ENCODE measurements at places on chromosomes 5 and 9.

DNA sequence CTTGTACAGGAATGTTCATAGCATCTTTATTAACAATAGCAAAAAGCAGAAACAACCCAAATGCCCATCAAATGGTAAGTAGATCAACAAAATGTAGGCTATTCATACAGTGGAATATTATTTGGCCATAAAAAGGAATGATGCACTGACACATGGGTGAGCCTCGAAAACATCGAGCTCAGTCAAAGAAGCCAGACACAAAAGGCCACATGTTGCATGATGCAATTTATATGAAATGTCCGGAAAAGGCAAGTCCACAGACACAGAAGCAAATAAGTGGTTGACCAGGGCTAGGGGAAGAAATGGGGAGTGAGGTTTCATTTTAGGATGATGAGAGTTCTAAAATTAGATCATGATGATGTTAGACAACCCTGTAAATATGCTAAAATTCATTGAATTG lies 16.5 kb upstream of the SLC2A8 start:
- no peak for DNase-seq

DNA sequence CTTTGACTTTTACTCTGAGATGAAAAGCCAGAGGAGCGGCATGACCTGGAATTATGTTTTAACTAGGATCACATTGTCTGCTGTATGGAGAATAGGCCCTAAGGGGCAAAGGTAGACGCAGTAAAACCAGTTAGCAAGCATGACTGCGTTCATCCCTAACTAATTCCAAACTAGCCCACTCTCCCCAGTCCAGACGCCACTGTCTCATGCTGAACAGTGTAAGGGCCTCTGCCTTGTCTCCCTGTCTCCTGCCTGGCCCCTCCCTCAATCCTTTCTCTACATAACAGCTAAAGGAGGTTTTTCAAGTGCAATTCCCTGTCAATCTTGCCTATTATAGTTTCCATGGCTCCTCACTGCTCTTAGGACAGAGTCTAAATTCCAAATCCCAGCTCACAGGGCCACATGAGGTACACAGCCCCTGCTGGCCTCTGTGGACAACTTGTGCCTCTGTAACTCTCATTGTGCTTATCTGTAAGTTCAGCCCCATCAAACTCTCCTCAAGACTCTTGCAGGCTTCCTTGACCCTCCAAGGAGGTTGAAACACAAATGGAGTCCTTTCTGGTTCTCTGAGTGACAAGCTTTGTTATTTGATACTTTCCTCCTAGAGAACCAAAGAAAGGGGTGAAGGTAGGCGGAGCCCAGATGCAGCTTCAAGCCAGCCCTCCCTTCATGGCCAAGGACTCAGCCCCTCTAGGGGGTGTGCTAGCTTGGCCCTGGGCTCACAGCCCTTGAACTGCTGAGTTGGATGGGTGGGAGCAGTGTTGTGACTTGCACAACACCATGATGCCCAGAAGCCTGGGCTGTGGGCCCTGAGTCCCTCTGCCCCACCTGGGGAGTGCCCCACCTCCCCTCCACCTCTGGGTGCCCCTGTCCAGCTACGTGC lies 16.0 kb upstream of the SLC22A4 start:
- DNase-seq: no peak

DNA sequence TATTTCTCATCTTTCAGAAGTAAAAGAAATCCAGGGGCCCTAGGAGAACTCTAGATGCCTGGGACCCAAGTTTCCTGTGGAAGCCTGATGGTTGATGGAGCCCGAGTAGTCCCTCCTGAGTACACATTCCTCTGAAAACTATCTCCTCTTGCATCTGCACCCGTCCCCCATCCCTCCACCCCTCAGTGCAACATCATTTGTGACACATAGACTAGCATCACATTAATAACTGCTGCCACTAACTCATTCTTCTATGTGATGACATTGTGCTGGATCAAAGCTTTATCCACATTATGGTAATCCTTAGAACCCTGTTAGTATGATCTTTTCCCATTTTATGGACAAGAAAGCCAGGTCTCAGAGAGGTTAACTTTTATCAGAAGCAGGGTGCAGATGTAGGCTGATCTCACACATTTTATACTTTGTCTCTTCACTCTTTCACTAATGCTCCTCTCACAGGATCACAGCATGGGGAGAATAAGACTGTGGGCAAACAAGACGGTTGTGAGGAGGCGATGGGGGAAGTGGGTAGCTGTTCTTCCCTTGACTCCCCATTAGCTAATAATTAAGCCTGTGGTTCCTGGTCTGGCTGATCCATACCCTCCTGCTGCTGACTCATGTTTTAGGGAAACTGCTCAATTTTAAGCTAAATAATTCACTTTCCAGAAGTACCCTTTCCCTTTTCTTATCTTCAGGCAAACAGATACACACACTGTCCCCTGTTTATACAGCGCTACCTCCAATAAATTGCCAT lies 3.9 kb upstream of the HK3 start:
- DNase-seq: no peak

- DNase-seq: peak; percentile 3
These were observed 231.4 kb downstream of the NR2F1-AS1 start for GRCh38 chr5:93349613-93350012.

DNA sequence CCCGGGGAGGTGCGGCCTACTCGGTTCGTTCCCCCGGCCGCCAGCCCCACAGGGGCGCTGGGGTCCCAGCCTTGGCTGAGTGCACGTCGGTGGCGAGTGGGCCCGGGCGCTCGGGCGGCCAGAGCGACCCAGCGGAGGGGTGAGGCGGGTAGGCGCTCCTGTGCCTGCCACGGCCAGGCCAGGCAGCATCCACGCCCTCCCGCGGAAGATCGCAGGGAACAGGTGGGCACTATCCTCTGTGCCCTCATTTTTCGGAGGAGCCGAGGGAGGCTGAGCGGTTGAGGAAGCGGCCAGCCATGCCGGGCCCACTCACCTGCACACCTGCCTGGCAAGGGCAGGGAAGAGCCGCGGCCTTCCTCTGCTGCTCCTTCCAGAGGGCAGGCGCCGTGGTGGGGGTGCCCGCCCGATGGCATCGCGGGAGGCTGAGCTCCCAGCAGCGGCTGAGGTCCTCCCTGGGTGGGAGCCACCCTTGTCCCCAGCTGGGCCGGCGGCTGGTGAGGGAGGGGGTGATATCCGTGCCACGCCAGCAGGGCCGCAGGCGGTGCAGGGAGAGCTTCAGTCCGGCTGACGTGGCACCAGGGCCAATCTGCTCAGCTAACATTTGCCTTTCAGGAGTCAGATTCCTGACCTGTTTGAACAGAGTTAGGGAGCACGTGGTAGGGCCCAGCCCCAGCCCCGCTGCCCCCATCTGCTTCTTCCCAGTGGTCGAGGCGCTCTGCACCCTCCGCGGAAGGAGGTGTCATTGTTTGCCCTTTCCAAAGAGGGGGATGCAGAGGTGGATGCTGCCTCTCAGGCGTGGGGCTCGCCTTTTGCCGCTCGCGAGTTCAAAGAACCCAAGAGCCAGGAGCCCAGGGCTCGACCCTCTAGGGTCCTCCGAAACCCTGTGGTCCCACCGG lies 1.6 kb upstream of the SEC16A start:
- no peak for DNase-seq

DNA sequence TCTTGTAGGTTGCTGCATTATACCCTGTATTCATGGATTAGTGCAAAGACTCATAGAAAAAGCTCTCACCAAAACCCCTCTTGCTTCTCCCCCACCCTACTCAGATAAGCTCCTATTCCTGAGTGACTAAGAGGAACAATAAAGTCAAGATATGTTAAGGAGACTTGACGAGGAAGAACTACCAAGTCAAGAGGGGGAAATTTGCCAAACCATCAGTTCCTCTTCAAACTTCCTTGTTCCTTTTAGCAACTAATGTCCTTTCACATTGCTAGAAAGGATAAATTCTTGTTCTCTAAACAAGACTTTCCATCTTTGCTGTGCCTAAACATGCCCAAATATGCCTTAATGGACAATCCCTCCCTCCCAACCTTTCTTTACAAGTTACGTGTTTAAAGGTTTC lies 27.0 kb downstream of the CNOT8 start:
- DNase-seq: no peak

DNA sequence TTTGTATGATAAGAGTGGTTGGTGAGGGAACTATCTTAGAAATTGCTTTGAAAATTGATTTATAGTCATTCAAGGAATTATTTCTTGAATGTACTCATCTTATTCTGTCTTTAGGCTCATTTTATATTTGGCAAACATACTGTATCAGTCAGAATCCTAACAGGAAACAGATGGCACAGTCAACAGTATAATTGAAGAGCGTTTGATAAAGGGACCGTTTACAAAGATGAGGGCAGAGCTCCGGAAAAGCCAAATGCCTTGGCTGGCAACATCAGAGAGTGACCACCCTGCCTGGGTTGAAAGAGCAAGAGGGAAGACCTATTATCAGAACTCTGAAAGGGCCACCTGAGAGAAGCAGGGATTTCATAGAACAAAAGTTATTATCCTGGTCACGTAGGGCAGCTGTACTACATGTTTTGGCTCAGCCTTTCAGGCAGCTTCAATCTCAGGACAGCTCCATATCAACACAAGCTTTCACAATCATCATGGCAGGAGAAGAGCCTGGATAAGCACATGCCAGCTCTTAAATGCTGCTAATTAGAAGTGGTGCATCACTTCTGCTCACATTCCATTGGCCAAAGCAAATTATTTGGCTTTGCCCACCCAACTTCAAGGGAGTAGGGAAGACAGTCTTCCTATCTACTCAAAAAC lies 47.2 kb upstream of the ARL15 start:
- no peak for DNase-seq

GRCh38 chr5:107766439-107766838 lies 95.7 kb upstream of the EFNA5 start:
- DNase-seq: no peak

GRCh38 chr5:77987331-77987730 lies 211.2 kb upstream of the TBCA start:
- no peak for DNase-seq

GRCh38 chr5:123554601-123555000 lies 42.6 kb downstream of the CSNK1G3 start:
- no peak for DNase-seq

GRCh38 chr9:77472646-77473045 lies 175.5 kb downstream of the GNA14 start:
- DNase-seq: no peak

GRCh38 chr5:91126448-91126847 lies 256.7 kb downstream of the ARRDC3 start:
- DNase-seq: peak; percentile 36

DNA sequence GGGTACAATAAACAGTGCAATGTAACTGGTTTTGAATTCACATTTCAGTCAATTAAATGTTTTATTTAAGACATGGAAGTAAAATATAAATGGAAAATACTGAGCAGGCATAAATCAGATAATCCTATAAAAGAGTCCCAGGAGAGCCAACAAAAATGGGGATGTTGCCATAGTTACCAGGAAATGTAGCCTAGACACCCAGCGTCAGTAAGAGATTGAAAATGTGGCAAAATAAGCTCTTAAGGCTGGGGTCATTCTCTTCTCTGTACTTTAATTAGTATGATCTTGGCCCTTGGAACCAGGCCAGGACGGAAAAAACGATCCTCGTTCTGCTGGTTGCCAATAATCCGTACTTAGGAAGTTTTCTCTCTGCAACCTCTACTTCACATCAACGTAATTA lies 18.9 kb upstream of the RASEF start:
- no peak for DNase-seq

- no peak for DNase-seq
These were observed 299.6 kb upstream of the GRIN3A start for GRCh38 chr9:102038006-102038405.

DNA sequence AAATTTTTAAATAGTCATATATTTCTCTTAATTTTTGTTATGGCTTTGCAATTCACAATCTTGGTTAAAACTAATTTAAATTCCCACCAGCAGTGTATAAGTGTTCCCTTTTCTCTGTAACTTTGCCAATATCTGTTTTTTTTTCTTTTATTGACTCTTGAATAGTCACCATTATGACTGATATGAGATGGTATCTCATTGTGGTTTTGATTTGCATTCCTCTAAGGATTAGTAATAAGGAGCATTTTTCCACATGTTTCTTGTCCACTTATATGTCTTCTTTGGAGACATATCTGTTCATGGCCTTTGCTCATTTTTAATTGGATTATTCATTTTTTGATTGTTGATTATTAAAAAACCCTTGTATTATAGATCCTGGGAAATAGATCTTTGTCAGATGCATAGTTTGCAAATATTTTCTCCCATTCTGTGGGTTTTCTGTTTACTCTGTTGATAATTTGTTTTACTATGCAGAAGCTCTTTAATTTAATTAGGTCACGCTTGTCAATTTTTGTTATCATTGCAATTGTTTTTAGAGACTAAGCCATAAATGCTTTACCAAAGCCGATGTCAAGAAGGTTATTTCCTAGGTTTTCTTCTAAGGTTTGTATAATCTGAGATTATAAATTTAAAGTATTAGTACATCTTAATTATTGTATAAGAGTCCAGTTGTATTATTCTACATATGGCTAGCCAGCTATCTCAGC lies 610.9 kb downstream of the CHSY3 start:
- DNase-seq: peak; percentile 43

DNA sequence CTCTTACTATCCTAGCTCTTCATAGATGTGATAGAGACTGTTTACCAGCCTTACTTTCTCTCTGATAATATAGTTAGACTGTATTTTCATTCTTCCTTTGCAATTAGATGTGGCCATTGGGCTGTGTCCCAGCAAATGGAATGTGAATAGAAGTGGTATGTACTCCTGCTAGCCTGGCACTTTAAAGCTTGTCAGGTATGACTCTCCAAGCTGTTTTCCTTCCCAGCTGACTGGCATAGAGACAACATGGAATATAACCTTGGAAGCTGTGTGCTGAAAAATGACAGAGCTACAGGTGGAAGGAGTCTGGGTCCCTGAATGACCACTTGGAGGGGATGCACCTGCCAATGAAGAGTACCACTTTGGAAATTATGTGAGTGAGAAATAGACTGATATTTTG lies 116.2 kb downstream of the DIRAS2 start:
- no peak for DNase-seq

GRCh38 chr5:142461028-142461590 lies 136.3 kb upstream of the SPRY4 start:
- no peak for DNase-seq

DNA sequence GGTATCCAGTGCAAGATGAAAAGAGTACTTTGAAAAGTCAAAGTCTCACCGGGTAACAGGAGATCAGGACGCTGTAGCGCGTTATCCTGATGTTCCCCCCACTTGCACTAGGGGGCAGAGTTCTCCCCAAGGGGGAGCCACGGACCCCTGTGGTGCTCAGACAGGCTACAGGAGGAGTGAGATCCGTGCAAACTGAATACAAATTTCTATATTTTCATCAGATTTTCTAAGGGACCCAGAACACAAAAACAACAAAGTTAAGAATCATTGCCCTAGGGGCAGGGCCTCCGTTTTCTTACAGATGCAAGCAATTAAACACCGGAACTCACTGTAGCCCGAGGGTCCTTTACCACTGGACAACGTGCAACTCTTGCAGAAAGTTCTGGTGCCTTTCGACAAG lies 2.0 kb downstream of the MYO10 start:
- peak; percentile 54 for DNase-seq

DNA sequence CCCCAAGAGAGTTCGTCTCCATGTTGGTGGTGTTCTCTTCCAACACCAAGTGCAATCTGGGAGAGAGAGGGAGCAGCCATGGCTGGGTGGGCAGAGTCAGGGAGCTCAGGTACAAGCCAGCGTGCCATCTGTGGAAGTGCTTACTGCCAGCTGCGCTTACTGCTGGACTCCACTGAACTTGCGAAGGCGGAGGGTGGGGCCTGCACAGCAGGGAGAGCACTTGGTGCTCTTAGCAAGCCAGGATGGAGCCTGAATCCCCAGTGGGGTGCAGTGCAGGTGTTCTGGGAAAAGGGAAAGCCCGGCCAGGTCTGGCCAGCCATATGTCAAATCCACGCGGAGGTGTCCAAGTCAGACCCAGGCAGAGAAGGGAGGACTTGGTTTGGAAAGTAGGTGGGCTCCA lies 142.0 kb downstream of the FANCC start:
- DNase-seq: no peak

- no peak for DNase-seq
These were observed 46.9 kb upstream of the CEP78 start for GRCh38 chr9:78189001-78189400.

Measured in NCI-H226 (cell line).